Regular cardiac myocyte (primary cell): ENCODE measurements at places on chromosomes 3 and 15. TPM values are rescaled to one million over a fixed set of nuclear protein-coding genes. Genes with fewer than 3 reads are reported as not detected.

The BNIP2 gene
- total RNA-seq, result 136 and 159 TPM in 2 replicates

The SLC28A2 gene
- under 0.01 TPM in 1 of 2 replicates, not detected in the other for total RNA-seq

The FBXL2 gene
- 10.0 and 21.1 TPM in 2 replicates for total RNA-seq

The TRPM1 gene
- total RNA-seq, result under 0.01 TPM in 1 of 2 replicates, not detected in the other

The FOXL2NB gene
- under 0.01 TPM in 2 replicates for total RNA-seq

The KCNMB2 gene
- not detected in 2 replicates for total RNA-seq

The CNTN4 gene
- under 0.01 TPM in 1 of 2 replicates, not detected in the other for total RNA-seq

The RAB7A gene
- total RNA-seq, result 43.7 and 46.2 TPM in 2 replicates

The STAB1 gene
- 1.1 and 2.9 TPM in 2 replicates for total RNA-seq

The MAP1A gene
- total RNA-seq, result 39.5 and 44.3 TPM in 2 replicates

The CPNE4 gene
- not detected in 2 replicates for total RNA-seq

The PLOD2 gene
- 639 and 1,238 TPM in 2 replicates for total RNA-seq

The FHIT gene
- total RNA-seq, result 1.7 TPM in 1 of 2 replicates, not detected in the other

The ALDH1L1 gene
- 2.1 and 4.8 TPM in 2 replicates for total RNA-seq

The GRAMD2A gene
- total RNA-seq, result 0.19 and 0.28 TPM in 2 replicates

The WDR82 gene
- 51.0 and 79.8 TPM in 2 replicates for total RNA-seq

The FRMD5 gene
- total RNA-seq, result 8.6 and 14.9 TPM in 2 replicates
